ENCODE measurements at places on chromosomes 13 and 19.

DNA sequence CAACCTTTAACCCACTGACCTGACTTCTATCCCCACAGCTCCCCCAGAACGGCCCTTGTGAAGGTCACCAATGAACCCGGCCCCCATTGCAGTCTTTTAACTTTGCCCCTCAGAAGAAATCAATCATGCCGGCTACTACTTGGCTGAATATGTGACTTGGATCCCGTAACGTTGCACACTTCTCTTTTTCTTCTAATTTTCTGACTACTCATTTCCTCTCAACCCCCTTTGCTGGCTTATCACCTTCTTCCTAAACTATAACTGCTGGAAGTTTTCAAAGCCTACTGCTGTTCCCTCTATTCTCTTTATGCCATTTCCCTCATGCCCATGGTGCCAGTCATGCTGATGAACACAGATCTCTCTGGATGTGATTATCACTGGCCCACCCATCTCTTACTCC, 367.6 kb downstream of the DNAJC15 start:
- no peak overlapping the region for H3K27ac ChIP-seq
- H3K4me1 ChIP-seq, result no peaks in the 10 kb centered on the region
- DNase-seq, result no peak
- H3K27me3 ChIP-seq, result peaks cover 10% of the 10 kb centered on the region
- H3K36me3 ChIP-seq, result no peaks in the 10 kb centered on the region

DNA sequence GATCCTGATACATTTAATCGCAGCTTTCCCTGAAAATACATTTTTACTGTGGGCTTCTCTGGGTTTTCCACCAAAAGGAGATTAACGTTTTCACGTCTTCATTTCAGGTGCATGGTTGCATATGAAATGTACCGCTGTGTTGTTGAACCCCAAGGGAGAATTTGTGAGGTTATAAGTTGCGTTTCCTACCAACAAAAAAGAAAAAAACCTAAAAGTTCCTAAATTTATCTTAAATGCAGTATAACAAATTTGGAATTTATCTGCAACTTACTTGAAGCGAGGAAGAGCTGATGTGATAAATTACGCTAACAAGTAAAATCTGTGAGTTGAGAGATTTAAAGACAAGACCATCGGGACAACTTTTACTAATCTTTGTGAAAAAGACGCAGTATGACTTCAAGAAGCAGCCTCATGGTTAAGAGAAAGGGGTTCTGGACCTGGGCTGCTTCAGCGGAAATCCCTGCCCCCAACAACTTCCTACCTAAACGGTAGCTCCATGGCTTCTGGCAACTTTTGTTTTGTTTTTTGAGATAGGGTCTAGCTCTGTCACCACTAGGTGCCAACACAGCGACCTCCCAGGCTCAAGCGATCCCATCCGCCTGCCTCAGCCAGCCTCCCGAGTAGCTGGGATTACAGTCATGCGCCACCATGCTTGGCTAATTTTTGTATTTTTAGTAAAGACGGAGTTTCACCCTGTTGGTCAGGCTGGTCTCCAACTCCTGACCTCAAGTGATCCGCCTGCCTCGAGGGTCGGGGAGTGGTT, 958 bp upstream of the OBI1 start:
- H3K4me1 ChIP-seq, result peaks cover 41% of the 10 kb centered on the region
- DNase-seq, result no peak
- peak overlapping the region; percentile 95 for H3K27ac ChIP-seq
- peaks cover 6% of the 10 kb centered on the region for H3K27me3 ChIP-seq

GRCh38 chr19:31300422-31300821, 48.8 kb downstream of the TSHZ3 start:
- H3K36me3 ChIP-seq, result no peaks in the 10 kb centered on the region
- H3K27me3 ChIP-seq, result peaks cover 12% of the 10 kb centered on the region
- H3K27ac ChIP-seq, result no peak overlapping the region

- DNase-seq, result no peak
- H3K27me3 ChIP-seq, result no peaks in the 10 kb centered on the region
- no peaks in the 10 kb centered on the region for H3K4me1 ChIP-seq
- no peak overlapping the region for H3K4me3 ChIP-seq
- H3K36me3 ChIP-seq, result no peaks in the 10 kb centered on the region
Measured at GRCh38 chr13:62625214-62625881, 1209.7 kb upstream of the PCDH20 start.
